ENCODE measurements at places on chromosomes 7 and 10.

- no peak for DNase-seq
Measured at GRCh38 chr7:197413-198335, 5.3 kb downstream of the FAM20C start.

DNA sequence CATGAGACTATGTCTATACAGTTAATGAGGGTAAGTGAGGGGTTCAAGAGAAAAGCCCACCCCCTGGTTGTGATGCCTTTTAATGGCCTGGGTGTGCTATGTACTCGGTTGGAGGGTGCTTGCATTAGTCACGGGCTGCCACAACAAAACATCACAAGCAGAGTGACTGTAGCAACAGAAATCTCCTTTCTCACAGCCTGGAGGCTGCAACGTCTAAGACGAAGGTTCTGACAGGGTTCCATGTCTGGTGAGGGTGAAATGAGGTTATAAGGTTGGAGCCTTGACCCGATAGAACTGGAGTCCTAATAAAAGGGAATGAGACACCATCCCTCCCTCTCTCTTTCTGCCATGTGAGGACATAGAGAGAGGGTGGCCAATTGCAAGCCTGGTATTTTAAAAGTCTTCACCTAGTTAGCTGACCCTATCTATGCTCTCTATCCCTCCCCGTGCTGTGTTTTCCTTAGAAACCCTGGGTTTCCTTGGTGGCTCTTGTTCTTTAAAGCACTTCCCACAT is 126.0 kb upstream of the GDF10 start:
- DNase-seq, result no peak

GRCh38 chr7:18087026-18087686 is 59.5 kb upstream of the PRPS1L1 start:
- DNase-seq, result no peak

DNA sequence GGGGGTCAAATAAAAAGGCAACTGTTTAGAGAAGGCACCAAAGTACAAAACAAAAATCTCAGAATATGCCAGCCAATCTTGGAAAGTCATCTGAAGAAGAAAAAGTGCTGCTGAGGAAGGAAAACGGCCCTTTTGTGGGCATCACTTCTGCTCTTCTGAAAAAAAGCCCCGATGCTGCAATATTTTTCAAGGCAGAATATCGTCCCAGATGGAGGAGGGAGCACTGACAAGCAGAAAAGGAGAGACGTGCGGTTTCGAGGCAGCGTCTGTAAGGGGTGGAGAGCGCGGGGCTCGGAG is 959 bp upstream of the ATRNL1 start:
- no peak for DNase-seq

- DNase-seq, result no peak
Measured at GRCh38 chr10:104325436-104326435, 12.5 kb downstream of the ITPRIP start.

DNA sequence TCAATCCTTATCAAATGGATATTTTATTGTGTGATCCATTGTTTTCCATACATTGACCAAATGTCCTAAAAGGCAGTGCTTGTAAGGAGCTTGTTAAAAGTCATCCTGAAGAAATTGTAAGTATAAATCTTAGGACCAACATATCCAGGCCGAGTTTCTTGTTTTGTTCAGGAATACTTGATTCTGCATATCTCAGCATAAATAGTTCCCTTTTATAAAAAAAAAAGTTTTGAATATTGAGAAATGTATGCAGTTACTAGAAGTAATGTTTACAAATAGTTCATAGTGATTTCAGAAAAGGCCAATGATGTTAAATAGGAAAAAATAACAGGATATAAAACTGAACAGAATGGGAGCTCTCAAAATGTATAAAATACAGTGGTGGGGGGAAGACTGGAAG is 6.6 kb downstream of the GRID1 start:
- no peak for DNase-seq
